Anterior cingulate cortex (tissue), 58 donors: ENCODE measurements at places on chromosomes 3 and 15.

DNA sequence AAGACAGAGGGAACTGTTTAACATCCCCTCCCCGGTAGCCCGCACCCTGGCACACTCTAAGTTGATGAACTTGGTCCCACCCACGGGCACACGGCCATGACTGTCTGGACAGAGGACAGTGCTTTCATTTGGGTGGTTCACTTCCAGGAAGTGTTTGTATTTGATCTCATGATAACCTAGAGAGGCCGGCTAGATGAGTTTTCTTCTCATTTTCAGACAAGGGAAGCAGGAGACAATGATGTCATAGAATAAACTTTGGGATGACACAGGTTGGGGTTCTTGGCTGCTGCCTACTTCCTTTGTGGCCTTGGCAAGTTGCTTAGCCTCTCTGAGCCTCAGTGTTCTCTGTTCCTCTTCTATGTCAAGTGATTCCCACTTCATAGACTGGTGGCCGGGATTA is 16.1 kb upstream of the LYSMD4 start:
- DNase-seq = no peak

GRCh38 chr3:73603762-73604171 is 21.0 kb downstream of the PDZRN3 start:
- no peak for DNase-seq

DNA sequence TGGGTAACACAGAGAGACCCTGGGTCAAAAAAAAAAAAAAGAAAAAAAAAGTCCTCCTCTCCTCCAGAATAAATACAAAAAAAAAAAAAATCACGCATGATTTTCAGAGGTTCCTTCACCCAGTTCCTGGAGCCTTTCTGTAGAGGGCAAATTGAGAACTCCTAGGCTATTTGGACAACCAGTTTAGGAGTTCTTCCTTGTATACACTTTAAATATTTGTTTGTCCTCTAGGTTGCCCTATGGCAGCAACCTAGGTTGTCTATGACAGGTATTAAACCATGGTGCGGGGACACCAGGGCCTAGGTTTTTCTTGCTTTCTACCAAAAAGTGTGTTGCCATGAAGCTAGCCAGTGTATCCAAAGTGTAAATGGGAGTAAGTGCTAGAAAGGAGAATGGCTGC is 3.8 kb upstream of the ZFYVE19 start:
- DNase-seq = no peak

DNA sequence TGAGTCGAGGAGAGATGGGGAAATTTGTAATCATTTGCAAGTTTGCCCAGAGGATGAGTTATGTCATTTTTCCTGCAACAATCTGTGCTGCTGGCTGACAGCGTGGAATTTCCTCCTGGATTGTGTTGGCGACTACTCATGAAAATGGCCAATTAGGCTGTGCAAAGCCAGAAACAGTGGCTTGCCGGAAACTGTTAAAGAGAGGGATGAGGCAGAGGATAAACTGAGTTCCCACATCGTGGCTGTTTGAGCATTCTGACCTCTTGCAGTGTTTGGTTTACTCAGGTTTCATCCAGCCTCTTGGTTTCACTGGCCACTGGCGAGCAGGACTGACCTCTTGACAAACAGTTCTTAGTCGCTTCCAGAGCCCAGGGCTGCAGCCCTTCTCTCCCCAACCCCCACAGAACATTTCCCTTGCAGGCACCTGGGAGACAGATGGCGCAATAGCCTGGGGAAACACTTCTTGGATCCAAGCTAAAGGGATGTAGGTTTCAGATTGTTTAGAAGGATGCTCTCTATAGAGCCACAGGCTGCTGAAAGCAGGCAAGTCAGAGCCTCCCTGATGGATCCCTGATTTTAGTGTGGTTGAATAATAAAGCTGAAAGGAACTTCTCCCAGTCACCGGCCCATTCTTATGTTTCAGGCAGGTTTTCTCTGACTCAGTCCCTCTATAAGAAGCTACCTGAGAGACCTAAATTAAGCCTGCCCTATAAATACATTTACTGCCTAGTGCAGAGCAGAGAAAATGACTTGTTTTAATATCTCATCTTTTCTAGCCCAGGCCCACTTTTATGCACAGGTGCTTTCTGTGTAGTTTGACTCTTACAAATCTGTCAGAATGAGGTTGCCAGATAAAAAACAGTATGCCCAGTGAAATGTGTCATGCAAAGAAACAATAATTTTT is 92.8 kb upstream of the UBE2E1 start:
- no peak for DNase-seq

- no peak for DNase-seq
These were observed 88.1 kb downstream of the DHX30 start for GRCh38 chr3:47890828-47891612.

DNA sequence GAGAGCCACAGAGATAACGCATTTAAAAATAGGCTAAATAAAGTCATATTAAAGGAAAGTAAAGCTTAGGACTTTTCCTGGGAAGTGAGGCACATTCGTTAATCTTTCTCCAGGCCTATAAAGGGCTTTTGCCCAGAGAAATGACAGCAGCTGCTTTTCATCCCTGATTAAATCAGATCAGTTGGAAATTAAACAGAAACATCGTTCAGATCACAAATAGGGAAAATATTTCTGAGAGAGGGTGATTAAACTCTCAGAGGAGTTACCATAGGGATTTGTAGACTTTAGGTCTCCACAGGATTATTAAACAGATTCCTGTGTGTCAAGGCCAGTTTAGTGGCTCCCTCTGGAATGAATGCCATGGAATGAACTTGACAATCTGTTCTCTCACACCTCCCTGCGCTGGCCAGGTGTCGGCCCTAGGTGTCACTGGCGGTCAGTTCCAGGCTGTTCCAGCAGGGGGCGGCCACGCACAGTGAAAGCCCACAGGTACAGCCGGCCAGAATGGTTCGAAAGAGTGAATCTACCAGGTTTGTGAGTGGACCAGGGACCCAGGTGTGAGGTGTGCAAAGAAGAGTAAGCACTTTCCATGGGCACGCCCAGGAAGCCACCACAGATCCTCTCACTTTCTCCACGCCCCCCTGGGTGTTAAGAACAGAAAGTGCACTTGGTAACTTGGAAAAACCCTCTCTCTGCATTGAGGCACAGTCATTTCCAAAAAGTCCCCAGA is 253.0 kb upstream of the RASGRP1 start:
- DNase-seq = peak; percentile 48

DNA sequence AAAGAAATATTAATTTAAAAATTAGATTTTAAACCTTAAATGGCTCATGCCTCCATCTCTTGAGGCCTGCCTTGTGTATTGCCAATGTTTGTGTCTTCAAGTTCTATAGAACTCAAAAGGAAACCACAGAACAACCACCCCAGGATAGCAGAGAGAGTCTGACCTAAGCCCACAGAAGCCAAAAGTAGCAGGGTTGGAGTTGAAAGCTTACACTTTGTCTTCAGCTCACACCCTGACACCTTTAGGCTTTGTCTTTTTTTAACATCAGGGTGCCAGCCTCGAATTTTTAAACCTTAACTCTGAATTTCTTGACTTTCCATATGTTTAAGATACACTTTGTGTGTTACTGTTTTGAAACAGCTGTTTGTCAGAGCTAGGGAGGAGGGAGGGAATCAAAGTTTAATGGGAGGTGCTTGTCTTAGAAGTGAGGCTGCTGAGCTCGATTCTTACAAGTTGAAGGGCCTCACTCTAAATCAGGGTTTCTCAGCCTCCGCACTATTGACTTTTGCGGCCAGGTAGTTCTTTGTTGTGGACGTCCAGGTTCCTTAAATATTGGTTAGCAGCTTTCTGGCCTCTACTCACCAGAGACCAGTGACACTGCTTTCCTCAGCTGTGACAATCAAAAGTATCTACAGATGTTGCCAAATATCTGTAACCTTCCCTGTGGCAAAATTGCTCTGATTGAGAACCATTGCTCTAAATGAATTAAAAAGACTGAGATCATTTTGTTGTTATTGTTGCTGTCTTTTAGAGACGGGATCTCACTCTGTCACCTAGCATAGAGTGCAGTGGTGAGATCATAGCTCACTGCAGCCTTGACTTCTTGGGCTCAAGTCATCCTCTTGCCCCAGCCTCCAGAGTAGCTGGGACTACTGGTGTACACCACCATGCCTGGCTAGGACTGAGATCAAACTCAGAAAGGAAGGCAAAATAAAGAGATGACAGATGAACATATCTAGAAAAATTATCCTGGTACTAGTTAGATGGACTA is 139.2 kb upstream of the EOMES start:
- DNase-seq = no peak

- DNase-seq = no peak
These were observed 128.3 kb upstream of the VEPH1 start for GRCh38 chr3:157631478-157631877.

DNA sequence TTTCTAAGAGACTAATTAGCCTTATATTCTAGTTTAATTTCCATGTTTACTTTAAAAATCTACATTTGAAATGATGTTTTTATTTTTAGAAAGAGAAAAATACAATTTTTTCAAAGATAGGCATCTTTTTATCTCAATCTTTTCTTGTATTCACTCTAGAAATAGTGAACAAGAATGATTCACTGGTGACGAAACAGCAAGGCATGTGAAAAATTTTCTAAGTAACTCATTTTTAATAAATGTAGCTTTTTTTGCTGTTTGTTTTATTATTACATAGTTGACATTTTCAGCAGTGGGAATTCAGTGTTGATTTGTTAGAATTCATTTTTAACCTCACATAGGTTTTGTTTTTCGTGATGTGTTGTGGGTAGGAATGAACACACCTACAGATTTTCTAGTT is 1226.4 kb downstream of the NSUN3 start:
- DNase-seq = no peak

GRCh38 chr3:97981886-97982285 is 9.7 kb upstream of the RIOX2 start:
- no peak for DNase-seq

- DNase-seq = no peak
These were observed 27.2 kb downstream of the FAM98B start for GRCh38 chr15:38481113-38481512.

GRCh38 chr3:69193749-69194148 is 71.4 kb upstream of the LMOD3 start:
- DNase-seq = no peak

- DNase-seq = no peak
These were observed 6.0 kb upstream of the PODXL2 start for GRCh38 chr3:127622772-127623576.

GRCh38 chr3:169790687-169791429 is 17.7 kb downstream of the MYNN start:
- DNase-seq = no peak

DNA sequence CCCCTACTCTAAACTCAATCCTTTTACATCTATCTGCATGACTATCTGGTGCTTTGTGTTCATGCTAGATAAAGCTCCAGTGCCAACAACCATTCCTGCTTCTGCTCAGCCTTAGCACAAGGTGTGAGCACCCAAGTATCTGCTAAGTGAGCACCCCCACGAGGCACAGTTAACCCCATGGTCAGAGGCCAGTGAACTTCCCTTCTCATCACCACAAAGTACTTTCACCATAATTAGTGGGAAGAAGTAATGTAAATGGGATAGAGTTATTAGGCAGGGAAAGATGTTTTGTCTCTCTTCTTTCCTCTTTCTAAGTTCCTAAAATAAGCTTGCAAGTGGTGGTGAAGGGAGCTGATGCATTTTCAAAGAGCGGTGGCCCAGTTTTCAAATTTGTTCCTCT is 96.4 kb downstream of the ANO10 start:
- no peak for DNase-seq

- DNase-seq = no peak
These were observed 29.0 kb downstream of the HGD start for GRCh38 chr3:120652896-120653545.

- DNase-seq = no peak
These were observed 6.7 kb upstream of the FETUB start for GRCh38 chr3:186633481-186633880.

DNA sequence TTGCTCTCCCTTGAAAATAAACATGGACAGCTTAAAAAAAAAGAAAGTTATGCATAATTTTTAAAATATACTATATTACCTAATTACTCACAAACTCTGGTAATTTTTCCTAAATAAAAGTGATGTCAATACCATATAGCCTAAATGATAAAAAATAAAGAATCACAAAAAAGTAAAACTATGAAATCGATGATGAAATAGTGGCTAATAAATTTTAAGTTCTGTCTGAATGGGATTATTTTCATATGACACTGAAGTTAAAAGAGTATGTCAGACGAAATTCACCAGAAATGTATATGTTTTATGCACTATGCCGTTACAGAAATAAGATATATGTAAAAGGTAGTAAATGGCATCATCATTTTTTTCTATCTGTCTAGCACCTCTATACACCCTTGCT is 51.4 kb downstream of the FSIP1 start:
- DNase-seq = no peak

DNA sequence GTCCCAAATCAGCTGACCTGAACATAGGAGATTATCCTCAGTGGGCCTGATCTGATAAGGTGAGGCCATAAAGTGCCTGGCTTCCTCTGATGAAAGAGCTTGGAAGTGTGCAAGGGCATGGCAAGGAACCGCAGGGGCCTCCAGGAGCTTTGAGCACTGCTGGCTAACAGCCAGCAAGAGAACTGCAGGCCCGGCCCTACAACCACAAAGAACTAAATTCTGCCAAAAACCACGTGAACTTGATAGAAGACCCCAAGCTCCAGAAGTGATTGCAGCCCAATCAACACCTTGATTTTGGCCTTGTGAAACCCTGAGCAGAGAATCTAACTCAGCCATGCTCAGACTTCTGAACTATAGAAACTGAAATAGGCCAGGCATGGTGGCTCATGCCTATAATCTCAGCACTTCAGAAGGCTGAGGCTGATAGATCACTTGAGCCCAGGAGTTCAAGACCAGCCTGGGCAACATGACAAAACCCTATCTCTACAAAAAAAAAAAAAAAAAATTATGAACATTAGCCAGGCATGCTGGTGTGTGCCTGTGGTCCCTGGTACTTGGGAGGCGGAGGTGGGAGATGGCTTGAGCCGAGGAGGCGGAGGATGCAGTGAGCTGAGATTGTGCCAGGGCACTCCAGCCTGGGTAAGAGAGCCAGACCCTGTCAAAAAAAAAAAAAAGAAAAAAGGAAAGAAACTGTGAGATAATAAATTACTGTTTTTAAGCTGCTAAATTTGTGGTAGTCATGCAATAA is 7.7 kb upstream of the DIS3L start:
- no peak for DNase-seq

GRCh38 chr15:41621200-41622193 is 38.7 kb upstream of the MGA start:
- peak; percentile 87 for DNase-seq

DNA sequence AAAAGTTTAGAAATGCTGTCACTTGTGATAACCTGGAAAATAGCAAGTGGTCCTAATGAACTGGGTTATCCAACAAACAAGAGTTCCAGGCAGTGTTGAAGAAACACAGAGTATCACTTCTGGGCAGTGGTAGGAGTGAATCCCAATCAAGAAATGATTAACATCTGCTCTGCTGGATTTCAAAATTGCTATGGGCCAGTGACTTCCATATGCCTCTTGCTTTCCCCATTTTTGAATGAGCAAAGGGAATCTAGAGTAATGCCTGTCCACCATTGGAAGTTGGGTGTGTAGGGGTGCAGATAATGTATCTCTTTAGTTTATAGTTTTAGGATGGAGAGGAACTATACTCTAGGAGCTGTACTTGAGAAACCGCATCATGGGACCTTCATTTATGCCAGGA is 236.5 kb downstream of the RPLP1 start:
- no peak for DNase-seq
